ENCODE measurements at places on chromosomes 16 and 17. TPM values are rescaled to one million over a fixed set of nuclear protein-coding genes. Genes with fewer than 3 reads are reported as not detected.

KRT40 gene
- not detected for polyA plus RNA-seq

TPSG1 gene
- polyA plus RNA-seq: not detected

NPIPA3 gene
- polyA plus RNA-seq: 0.94 TPM

VAT1L gene
- not detected for polyA plus RNA-seq

NPIPB6 gene
- 3.8 TPM for polyA plus RNA-seq

WNT9B gene
- 0.07 TPM for polyA plus RNA-seq

SCGB1C2 gene
- polyA plus RNA-seq: not detected

PRR35 gene
- polyA plus RNA-seq: 0.10 TPM

CD300H gene
- 0.50 TPM for polyA plus RNA-seq

CDC6 gene
- polyA plus RNA-seq: 67.0 TPM

SGCA gene
- 1.5 TPM for polyA plus RNA-seq

HS3ST4 gene
- polyA plus RNA-seq: not detected

GRCh38 chr17:73184136-73184993 lies 8.5 kb upstream of the COG1 start:
- no peak for DNase-seq

- no peak for DNase-seq
Observed at GRCh38 chr17:21458054-21458453, 81.9 kb downstream of the KCNJ12 start.

- DNase-seq: no peak
Observed at GRCh38 chr16:31364421-31364820, 9.4 kb downstream of the ITGAX start.

- DNase-seq: no peak
Observed at GRCh38 chr16:3846595-3847091, 33.9 kb downstream of the CREBBP start.

DNA sequence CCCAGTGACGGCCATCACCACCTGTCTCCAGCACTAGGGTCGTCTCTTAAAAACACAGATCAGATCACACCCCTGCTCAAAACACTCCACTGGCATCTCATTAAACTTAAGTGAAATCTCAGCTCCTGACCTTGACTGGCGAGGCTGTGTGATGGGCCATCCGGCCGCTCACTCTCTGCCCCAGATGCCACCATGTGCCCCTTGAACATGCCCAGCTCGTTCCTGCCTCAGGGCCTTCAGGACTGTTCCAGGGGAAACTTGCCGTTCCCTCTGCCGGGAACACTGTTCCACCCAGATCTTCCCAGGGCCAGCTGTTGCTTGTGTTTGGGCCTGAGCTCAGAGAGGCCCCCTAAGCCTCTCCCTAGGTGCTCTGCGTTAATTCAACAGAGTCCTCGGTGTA lies 39.4 kb downstream of the RPH3AL start:
- no peak for DNase-seq

DNA sequence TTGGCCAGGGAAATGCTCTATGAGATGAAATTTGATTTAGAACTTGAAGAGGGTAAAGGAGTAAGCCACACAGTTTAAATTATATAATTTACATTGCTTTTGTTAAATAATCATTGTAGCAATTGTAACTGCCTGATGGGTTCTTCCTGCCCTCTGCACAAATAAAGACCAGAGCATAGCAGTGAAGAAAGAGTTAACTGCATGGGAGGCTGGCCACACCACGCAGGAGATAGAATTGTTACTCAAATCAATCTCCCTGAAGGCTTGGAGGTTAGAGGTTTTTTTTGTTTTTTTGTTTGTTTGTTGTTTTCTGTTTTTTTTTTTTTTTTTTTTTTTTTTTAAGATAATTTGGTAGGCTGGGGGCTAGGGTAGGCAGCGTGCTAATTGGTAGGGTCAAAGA lies 467.0 kb upstream of the GOT2 start:
- DNase-seq: no peak

- no peak for DNase-seq
Observed at GRCh38 chr16:86375364-86375763, 135.0 kb upstream of the FOXF1 start.

DNA sequence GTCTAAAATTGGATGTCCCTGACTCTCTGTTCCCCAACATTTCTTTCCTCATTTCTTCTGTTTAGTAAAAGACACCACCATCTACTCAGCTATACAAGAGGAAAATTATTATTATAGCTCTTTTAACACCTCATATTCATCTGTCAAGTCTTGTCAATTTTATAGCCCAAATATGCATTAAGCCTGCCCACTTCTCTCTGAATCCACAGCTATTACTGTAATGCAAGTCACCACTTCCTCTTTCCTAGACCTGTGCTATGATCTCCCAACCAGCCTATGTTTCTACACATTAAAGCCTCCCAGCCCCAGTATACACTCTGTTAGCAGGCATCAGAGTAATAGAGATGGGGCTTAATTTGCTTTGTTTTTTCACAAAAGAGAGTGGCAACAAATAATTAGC lies 252.9 kb downstream of the GRIN2A start:
- DNase-seq: no peak

- peak; percentile 50 for DNase-seq
Observed at GRCh38 chr17:64406321-64407200, 15.9 kb upstream of the PECAM1 start.

DNA sequence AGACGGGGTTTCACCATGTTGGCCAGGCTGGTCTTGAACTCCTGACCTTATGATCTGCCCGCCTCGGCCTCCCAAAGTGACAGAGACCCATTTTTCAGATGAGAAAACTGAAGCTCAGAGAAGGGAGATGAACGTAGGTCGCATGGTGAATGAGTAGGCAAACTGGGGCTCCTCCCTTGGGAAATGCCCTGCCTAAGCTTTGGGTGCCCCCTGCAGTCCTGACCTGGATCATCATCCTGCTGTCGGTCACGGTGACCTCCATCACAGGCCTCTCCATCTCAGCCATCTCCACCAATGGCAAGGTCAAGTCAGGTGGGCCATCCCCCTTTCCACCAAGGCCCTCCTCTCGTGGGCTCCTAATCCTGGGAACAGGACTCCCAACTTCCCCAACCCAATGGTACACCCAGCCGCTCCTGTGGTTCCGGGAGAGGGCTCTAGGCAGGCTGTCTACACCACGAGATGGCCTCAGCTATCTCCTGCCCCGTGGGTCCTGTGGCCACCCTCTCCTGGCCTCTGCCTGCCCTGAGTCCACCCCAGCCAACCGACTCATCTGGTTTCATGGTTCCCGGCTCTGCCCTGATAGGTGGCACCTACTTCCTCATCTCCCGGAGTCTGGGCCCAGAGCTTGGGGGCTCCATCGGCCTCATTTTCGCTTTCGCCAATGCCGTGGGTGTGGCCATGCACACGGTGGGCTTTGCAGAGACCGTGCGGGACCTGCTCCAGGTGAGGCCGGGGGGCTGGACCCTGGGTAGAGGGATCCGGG lies 4.7 kb downstream of the SLC12A3 start:
- peak; percentile 80 for DNase-seq

GRCh38 chr16:84062734-84063640 lies 20.4 kb upstream of the SLC38A8 start:
- peak; percentile 78 for DNase-seq

- no peak for DNase-seq
Observed at GRCh38 chr16:72182976-72183375, 11.0 kb upstream of the PMFBP1 start.

GRCh38 chr16:2002406-2003230 lies 7.0 kb downstream of the ZNF598 start:
- no peak for DNase-seq

GRCh38 chr17:65966072-65966695 lies 225.7 kb downstream of the CEP112 start:
- DNase-seq: no peak

DNA sequence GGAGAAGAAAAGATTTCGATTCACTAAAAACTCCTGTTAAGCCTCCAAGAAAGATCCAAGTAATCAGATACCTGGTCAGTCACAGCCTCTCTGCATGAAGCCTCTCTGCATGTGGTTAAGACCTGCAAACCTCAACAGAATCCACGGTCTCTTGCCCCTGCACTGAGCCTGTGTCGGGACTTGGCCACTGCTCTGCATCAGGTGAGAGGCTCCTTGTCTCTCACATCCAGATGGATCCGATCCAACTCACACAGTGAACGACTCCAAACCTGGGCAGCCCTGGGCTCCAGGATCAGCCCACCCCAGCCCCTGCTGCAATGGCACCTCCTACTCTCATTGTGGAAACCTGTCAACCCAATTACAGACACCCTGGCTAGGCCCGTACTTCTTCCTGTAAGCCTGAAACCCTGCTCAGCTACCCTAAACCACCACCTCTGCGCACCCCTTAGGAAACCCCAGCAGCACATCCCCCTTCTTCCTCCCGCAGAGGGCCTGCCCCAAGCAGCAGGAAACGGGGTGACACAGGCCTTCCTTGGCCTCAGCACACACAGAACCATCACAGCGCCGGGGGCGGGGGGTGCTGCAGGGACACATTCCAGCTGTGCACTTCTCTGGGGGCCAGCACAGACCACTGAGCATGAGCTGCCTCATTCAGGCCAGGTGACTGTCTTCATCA lies 129.5 kb downstream of the ANKRD11 start:
- DNase-seq: no peak

DNA sequence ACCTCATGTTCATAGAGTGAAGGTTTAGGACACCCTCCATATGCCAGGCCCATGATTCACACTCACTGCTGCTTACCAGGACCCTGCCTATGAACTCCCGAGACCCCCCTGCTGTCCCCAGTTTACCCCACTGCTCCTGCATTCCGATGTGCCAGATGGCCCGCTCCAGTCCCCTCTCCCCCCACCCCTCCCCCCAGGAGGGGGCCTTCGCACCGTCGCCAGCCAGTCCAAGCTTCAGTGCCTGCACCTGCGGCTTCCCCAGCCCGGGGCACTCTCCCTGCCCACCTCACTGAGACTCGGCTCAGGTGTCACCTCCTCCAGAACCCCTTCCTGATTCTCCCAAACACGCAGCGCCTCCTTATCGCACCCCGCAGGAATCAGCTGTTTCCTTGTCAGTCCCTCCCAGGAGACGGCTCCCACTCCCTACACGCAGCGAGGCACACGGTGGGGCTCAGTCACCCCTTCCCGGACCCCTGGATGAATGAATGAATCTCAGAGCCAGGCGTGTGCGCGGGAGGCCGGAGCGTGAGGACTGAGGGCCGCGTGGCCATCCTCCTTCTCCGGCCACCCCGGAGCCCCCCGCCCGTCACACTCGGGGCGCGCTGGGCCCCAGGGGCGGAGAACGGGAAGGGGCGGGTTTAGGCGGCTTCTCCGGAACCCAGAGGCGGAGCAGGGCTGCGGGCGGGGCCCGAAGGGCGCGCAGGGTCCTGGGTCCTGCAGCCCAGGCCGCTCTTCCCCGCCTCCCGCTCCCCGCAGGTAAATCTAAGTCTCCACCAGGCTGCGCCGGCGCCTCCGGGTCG lies 1.6 kb downstream of the MYO1C start:
- peak; percentile 58 for DNase-seq

GRCh38 chr16:4327386-4328045 lies 11.6 kb downstream of the GLIS2 start:
- no peak for DNase-seq

- no peak for DNase-seq
Observed at GRCh38 chr16:78465730-78466129, 366.3 kb downstream of the WWOX start.

GRCh38 chr17:75131278-75132017 lies at the start of gene NT5C:
TSS of gene NT5C (minus strand) at chr17:75131742. CDS start at chr17:75131707, 35 bp downstream.
- peak; percentile 85 for DNase-seq

- DNase-seq: peak; percentile 60
Observed at GRCh38 chr16:86383488-86384262, 126.7 kb upstream of the FOXF1 start.

DNA sequence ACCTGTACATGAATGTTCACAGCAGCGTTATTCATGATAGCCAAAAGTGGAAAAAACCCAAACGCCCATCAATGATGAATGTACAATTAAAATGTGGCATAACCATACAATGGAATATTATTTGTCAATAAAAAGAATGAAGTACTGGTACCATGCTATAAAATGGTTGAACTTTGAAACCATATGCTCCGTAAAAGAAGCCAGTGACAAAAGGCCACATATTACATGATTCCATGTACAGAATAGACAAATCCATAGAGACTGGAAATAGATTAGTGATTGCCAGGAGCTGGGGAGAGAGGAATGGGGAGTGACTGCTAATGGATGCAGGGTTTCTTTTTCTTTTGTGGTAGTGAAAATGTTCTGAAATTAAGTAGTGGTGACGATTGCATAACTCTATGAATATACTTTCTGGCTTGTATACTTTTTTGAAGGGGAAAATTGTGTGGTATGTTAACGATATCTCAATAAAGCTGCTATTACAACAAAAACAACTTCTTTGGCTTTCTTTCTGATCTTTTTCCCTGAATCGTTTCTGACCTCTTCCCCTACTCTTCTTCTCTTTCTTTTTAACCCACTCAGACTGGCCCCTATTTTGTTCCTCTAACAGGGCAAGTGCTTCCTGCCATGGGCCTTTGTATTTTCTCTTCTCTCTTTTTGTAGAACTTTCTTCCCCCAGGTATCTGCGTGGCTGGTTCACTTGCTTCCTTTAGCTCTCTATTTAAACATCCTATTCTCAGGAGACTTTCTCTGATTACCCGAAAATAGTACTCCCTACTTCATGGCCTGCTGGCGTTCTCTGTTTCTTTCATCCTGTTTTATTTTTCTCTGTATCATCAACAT lies 67.9 kb downstream of the FTO start:
- no peak for DNase-seq
